Cerebellar cortex (tissue), 1 donor: ENCODE measurements at places on chromosomes 4 and X.

DNA sequence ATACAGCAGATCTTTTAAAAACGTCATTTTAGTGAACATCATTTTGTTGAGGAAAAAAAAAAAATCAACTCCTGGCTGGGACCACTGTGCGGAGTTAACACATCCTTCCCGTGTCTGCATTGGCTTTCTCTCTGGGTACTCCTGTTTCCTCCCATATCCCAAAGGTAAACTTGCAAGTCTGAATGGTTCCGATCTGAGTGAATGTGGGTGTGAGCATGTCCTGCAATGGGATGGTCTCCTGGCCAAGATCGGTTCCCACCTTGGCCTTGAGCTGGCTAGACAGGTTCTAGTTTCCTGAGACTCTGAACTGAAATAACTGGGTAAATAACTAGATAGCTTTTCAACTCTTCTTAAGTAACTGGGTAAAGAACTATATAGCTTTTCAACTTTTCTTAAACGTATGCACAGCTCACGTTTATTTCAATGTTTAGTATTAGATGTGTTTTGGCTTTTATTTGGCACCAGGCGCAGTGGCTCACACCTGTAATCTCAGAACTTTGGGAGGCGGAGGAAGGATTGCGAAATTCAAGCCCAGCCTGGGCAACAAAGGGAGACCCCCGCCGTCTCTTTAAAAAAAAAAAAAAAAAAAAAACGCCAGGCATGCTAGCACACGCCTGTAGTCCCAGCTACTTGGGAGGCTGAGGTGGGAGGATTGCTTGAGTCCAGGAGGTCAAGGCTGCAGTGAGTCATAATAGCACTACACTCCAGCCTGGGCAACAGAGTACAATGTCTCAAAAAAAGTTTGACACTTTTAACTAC, 14.0 kb downstream of the RBMX start:
- DNase-seq = peak; percentile 28

DNA sequence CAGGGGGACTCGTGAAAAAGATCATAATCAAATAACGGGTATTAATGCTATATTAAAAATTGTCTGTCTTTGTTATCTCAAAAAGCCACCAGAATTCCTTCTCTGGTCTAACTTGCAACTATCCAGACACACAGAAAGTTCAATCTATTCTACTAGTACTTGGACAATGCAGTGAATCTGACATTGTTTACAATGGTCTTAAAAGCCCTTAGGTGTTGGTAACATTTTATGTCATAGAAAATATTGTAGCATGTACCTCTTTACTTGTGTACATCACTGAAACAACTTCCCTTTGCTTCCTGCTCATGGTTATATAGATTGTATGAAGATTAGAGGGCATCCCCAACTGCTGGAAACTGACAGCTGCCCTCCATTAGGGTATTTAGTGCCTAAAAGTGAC, 71.1 kb upstream of the PPP3CA start:
- DNase-seq = no peak

DNA sequence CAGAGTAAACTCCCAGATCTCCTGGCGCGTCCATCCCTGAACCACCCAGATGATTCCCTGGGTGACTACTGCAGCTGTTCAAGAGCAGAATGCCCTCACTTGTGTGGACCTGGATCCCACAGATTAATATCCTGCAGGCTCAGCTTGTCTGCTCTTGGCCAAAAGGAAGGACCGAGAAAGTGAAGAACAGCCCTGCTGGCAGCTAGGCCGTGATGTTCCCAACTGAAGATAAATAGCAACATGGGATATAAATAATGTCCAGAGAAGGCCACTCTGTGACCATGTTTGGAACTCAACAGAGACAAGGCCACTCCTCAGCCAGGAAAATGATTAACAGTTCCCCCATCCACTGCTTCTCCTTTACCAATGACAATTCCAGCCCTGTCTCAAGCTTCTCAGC, 21.5 kb downstream of the SUPT20HL2 start:
- no peak for DNase-seq

- DNase-seq = no peak
Measured at GRCh38 chrX:45295259-45295986, 94.7 kb upstream of the DIPK2B start.

DNA sequence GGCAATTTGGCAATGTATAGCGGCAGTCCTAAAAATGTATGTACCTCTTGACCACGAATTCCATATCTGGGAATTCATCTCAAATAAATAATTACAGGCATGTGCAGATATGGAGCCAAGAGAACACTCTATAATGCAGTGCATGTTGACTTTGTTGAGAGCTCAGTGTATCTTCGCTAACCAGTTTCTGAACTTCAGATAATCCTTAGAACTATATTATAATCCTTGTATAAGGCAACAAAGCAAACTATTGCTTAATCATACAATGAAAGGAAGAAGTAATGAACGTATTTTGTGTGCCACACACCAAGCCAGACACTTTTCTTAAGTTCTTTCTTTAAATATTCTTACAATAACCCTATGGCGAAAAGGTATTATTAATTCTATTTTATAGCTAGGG, 168.5 kb downstream of the SMIM20 start:
- no peak for DNase-seq

DNA sequence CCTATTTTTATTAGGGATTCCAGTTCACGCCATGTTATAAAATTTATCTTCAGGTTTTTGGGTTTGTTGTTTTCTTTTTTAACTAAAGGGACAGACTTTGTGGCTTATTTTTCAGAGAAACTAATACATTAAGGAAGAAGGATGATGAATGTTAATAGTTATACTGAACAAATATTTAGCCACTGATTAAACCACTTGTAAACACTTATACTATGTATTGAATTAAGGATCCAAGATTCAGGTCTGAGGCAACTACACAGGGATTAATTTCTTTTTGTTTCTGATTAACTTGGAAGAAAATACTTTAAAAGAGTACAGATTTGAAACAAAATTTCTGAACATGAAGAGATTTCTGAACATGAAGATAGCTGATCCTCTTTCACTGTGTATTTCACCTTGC, 82.8 kb upstream of the NAP1L5 start:
- no peak for DNase-seq

DNA sequence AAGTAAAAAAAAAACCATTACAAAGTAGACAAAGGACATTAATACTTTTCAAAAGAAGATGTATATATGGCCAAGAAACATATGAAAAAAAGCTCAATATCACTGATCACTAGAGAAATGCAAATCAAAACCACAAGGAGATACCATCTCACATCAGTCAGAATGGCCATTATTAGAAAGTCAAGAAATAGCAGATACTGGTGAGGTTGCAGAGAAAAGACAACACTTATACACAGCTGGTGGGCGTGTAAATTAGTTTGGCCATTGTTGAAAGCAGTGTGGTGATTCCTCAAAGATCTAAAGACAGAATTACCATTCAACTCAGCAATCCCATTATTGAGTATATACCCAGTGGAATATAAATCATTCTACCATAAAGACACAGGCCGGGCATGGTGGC, 39.3 kb downstream of the TASL start:
- no peak for DNase-seq

GRCh38 chrX:105725228-105725627, 97.1 kb upstream of the NRK start:
- no peak for DNase-seq

- no peak for DNase-seq
Measured at GRCh38 chr4:35247047-35247446, 997.3 kb downstream of the ARAP2 start.

DNA sequence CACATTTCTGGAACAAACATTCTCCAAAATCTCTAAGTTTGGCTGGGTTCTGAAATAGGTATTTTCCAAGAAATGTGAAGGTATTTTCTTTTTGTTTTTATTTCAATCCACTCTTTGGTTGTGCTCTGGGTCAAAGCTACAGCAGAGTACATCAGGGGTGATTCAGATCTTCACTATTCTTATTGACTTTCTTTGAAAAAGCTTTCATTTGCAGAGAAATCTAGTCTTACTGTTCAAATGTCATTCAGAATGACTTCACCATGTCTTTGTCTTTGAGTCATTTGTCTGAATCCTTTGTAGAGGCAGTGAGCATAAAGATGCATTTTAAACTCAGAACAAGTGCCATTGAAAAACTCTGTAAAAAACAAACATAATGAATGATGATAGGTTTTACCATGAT, 547.2 kb upstream of the ADGRL3 start:
- no peak for DNase-seq

DNA sequence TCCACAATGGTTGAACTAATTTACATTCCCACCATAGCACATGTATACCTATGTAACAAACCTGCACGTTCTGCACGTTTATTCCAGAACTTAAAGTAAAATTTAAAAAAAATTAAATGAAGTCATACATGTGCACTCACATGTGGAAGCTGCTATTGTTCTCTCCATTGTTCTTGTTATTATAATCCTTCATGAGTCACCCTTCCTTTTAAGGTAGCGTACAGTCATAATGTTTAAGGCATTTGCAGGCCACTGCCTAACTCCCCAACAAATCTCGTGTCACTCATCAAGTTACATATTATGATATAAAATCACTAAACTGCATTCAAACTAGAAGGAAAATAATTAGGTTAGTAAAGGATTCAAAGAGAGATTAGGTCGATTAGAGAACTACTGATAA, 63.6 kb downstream of the SLC7A11 start:
- DNase-seq = no peak

- no peak for DNase-seq
Measured at GRCh38 chrX:15816886-15817285, 26.6 kb downstream of the ZRSR2 start.

DNA sequence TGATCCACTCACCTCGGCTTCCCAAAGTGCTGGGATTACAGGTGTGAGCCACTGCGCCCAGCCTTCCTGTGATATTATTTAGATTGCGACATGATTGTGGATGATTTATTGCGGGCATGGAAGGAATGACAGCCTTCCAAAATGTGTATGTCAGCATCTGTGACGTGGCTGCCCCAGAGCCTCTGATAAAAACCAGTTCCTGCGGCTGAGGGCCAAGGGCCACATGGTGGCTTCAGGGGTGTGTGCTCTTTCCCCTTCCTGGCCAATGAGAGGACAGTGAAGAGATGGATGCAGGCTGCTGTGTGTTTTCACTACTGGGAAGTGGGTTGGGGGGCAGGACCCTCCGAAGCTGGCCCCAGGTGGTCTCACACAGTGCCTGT, 57.4 kb upstream of the HGFAC start:
- DNase-seq = no peak

DNA sequence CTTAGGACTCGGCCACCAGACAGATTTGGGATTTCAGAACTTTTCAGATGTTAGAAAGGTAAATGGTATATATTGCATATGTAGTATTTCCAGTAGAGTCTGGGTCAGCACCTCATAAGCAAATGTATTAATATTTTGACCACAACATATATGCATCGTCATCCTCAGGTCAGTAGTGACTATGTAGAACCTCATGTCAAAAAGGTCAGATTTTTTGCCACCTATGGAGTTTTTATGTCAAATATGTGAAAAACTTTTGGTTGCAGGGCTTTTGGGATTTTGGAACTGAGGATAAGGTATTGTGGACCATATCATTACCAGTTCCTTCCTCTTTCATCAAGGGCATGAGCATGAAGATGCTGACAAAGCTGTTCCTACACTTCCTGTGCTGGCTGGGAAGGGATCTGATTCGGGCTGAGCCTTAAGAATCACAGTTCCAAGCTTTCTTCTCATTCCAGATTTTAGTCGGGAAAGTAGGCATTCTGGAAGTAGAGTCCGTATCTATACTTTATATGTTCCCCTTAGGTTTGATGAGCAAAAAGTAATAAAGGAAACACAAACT, 183.0 kb upstream of the PGRMC2 start:
- no peak for DNase-seq

- DNase-seq = peak; percentile 76
Measured at GRCh38 chr4:176340871-176341685, 21.3 kb downstream of the SPCS3 start.

DNA sequence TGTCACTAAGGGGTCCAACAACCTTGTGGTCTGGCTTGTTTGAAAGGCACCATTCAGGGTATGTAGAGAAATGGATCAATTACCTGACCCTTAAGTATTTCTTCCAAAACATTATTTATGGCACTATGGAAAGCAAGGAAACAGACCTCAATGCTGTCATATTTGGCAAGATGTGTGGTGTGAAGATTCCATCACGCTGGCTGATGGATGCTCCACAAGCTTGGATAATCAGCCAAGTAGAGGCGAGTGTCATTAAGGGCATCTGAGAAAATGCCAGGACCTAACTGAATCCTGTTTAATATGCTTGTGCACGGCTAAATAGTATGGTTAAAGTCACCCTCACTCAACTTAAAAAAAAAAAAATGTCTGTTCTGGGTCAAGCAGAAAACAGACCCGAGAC, 120.7 kb downstream of the COMMD8 start:
- peak; percentile 50 for DNase-seq

DNA sequence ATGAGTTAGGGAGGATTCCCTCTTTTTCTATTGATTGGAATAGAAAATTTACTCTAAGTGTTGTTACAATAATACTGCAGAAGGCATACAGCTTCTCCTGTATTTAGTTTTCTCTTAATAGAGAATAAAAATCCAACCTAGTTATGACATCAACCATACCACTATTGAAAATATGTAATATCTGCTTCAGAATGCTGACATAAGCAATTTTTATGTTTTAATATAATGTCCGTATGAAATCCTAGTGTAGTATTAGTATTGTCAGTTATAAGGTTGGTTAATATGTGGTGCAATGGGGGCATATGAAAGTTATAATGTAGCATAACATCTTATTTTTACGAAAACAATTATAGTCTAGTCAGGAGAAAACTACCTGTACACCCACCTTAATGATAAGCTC, 68.2 kb downstream of the HEPH start:
- DNase-seq = no peak

- DNase-seq = no peak
Measured at GRCh38 chrX:67585401-67585800, 41.6 kb downstream of the AR start.

GRCh38 chr4:48472794-48473193, 10.3 kb upstream of the SLC10A4 start:
- DNase-seq = no peak

GRCh38 chr4:142267101-142267500, 579.0 kb downstream of the INPP4B start:
- DNase-seq = no peak

GRCh38 chr4:156182269-156182668, 228.6 kb upstream of the CTSO start:
- no peak for DNase-seq
